ENCODE measurements at places on chromosomes 11 and 22.

- DNase-seq, result peak; percentile 88
Measured at GRCh38 chr22:45208993-45209838, 31.5 kb downstream of the KIAA0930 start.

DNA sequence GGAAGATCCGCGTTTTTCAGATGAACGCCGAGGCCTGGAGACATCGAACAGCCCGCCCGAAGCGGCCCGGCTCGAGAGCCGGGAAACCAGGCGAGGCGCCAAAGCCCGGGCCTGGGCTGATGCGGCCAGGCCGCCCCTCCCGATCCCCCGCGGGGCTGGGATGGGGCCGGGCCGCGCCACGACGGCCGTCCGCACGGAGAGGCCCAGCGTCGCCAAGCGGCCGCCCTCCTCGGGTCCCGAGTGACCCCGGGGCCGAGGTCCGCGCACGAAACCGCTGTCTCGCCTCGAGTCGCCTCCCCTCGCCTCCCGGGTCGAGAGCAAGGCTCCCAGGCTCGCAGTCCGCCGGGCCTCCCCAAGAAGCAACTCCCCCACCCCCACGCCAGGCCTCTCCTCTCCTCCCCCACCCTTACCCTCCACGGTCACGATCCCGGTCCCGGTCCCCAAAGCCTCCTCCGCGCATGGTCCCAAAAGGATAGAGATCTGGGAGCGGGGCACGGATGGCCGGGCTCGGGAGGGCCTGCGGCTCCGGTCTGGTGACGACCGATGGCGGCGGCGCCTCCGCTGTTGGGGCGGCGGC is 482 bp downstream of the DDX17 start:
- peak; percentile 54 for DNase-seq

DNA sequence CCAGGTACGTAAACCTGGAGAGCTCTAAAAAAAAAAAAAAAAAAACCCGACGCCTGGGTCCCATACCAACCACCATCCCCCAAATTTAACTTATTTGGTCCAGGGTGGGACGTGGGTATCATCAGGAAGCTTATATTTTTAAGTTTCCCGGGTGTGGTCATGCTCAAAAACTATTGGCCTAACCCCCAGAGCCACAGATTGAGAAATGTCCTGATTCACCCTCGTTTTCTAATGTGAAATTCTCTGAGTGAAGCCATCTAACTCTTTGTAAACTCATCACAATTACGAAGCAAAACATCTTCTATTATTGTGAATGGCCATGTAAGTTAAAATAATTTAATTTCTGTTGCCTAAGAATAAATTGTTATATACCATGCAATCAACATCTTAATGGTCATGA is 29.6 kb downstream of the PAK1 start:
- DNase-seq, result no peak

DNA sequence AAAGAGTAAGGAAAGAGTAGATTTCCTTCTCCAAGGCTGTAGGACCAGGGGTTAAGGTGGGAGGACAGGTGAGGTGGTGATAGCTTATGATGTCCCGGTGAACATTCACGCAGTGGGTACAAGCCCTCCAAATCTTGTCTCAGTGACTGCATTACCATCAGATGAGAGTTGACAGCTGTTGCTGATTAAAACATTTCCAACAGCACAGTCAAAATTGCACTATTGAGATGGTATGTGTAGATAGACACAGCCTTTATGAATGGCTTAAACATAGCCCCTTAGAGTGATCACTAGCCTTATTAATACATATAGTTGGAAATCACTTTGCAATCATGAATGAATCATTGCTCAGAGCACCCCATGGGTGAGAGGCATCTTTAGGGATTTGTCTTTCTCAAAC is 7.3 kb downstream of the NELL1 start:
- DNase-seq, result no peak

DNA sequence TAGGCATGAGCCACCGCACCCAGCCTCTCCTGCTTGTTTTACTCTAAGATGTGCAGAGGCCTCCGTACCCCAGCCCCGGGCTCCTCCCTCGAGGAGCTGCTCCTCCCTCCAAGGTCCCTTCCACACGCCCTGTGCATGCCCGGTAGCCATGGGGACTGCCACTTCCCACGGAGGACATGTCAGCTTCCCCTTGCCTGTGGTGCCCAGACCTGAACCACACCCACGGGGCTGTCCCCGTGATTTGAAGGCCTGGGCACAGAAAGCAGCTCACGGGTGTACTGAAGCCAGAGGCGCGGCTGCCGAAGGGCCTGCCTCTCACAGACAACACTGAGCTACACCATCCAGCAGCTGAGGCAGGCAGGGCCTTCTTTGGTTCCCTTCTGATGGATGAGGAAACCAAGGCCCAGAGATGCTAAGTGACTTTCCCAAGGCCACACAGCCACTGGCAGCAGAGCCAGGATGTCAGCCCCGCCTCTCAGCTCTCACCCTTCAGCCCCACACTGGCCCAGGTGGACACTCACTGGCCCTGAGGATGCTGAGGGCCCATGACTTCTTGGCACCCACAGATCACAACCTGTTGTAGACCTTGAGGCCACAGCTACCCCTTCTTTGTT is 7.3 kb downstream of the INS start:
- no peak for DNase-seq

GRCh38 chr11:130478204-130478701 is 29.8 kb downstream of the ADAMTS15 start:
- DNase-seq, result peak; percentile 77

GRCh38 chr11:8352876-8353505 is 89.3 kb upstream of the LMO1 start:
- DNase-seq, result no peak

- no peak for DNase-seq
Measured at GRCh38 chr22:34814260-34815025, 251.5 kb upstream of the ISX start.

GRCh38 chr11:3014057-3014938 is 22.2 kb upstream of the NAP1L4 start:
- DNase-seq, result peak; percentile 17

DNA sequence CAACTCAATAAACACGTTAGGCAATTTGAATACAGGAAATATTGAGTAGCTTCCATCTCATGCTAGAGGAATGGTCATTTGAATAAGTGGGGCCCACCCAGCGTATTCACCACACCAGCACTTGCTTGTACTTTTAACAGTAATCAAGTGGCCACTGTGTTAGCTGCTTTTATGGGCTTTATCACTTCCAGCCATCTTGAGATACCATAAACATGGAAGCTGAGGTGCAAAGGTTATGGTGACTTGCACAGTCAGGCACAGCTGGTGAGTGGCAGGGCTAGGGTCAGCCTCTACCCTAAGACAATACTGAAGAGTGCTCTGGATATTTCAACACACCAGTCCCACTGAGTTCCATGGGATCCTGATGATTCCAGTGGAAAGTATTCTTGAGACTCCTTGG is 6.7 kb downstream of the JOSD1 start:
- DNase-seq, result no peak

DNA sequence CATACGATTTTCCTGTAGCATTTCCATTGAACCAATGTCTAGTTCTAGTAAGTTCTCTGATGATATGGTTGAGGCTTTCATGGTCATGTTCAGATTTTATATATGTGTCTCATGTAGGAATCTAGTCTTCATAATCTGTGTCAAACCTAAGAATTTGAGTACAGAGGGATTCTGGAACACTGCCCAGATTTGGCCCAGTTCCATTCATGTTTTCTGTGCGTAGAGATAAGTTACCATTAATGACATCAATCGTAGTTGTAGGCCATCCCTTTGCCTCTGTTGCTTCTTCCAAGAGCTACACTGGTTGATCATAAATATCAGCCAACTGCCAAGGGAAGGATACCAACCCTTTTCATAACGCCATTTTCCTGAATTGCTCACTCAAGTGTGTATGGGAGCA is 23.3 kb downstream of the ST3GAL4 start:
- peak; percentile 87 for DNase-seq

DNA sequence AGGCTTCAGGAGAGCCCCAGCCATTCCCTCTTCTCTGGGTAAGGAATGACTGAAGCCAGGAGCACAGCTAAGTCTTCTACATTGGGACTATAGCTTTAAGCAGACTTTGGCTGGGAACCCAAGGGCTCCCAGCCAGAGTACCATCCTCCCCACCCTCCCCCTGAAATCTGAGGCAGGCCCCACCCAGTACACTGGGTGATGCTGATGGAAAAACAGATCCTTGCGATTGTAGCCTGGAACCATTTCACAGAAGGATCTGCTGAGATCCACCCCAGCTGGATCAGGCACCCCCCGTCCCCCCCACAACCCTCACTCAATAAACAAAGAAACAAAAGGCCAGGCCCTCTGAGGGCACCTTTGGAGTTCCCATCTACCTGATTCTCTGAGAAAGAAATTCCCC is 39.8 kb downstream of the IL18BP start:
- peak; percentile 78 for DNase-seq

DNA sequence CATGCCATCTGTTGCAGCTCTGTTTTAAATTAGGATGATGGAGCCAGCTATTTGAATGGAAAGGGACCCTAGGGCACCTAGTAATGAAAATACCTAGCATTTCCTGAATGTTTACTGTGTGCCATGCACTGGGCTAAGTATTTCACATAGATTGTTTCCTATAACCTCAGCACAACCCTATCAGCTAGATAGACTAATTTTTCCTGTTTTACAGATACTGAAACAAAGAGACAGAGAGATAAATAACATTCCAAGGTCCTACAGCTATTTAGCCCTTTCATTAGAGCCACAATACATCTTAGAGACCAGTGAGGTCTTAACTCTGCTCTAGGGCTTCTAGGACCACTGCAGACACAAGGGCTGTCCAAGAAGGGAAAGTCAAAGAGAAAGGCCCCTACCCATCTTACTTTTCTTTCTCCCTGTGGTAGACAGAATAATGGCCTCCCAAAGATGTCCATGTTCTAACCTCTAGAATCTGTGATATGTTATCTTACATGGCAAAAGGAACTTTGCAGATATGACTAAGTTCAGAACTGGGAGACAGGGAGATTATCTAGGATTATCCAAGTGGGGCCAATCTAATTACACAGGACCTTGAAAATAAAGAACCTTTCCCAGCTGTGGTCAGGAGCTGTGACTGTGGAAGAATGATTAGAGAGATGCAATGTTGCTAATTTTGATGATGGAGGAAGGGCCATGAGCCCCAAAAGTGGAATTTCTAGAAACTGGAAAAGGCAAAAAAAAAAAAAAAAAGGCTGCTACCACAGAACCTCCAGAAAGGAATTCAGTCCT is 157.0 kb downstream of the CCDC34 start:
- no peak for DNase-seq

- no peak for DNase-seq
Measured at GRCh38 chr22:32632512-32633315, 158.1 kb downstream of the FBXO7 start.

GRCh38 chr11:113956986-113957385 is 17.9 kb upstream of the HTR3A start:
- no peak for DNase-seq

DNA sequence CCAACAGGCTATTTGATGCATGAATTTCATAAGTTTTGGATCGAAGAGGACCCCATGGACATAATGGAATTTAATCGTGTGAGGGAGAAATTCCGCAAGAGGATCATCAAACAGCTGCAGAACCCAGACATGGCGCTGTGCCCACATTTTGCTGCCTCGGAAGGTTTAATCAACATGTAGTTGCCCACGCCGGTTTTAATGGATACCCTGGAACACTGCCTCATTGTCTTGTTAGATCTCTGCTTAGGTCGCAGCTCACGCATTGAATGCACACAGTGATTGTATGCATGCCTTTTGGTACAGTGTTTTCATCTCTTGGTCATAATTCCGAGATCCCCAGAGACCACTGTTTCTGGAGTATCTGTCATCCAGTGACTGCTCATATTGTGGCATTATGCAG is 46.8 kb downstream of the SLN start:
- no peak for DNase-seq

DNA sequence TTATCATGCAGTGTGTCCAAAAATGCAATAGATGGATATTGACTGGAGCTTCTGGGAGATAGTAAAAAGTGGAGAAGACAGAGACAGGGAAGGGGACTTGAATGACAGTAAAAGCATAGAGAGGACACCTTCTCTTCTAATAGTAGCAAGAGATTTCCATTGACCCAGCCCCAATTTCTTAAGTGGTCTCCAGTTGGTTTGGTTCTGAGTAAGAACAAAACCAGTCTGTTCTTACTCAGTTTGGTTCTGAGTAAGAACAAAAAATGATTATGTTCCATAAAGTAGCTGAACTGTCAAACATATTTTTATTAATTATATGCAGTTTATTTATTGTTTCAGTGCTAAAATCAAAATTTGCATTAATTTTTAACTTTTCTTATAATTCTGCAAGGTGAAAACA is 316.8 kb upstream of the MPPED2 start:
- DNase-seq, result no peak

GRCh38 chr22:42682113-42682851 is 33.1 kb upstream of the CYB5R3 start:
- no peak for DNase-seq

- DNase-seq, result no peak
Measured at GRCh38 chr22:28412109-28412508, 267.5 kb downstream of the TTC28 start.

DNA sequence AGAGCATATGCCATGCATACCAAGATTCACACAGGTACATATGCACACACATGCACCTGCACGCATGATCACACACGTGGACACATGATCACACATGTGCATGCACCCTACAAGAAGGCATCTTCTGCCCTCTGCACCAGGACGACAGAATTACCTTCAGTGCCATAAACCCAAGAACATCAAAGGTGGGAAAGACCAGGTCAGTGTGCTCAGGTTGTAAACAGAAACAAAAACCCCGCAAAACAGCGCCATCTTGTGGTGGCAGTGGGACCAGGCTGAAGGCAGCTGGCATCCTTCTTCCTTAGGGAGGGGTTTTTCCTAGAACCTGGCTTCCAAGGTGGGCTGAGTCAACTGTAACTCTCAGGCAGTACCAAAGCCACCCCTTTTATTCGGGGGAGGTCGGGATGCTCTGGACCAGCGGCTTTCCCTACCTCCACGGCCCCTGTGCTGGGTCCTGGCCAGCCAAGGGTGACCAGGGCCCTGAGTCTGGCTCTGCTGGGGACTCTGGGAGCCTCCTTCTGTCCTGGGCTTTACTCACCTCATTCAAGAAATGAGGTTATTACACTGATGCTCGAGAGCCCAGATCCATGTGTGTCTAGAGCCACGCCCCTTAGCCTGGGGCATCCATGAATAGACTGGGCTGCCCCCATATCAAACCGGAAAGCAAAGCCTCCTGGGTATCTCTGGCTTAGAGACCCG is 69.4 kb upstream of the FGF3 start:
- DNase-seq, result peak; percentile 36

- no peak for DNase-seq
Measured at GRCh38 chr11:77866336-77866735, 45.4 kb downstream of the AAMDC start.

DNA sequence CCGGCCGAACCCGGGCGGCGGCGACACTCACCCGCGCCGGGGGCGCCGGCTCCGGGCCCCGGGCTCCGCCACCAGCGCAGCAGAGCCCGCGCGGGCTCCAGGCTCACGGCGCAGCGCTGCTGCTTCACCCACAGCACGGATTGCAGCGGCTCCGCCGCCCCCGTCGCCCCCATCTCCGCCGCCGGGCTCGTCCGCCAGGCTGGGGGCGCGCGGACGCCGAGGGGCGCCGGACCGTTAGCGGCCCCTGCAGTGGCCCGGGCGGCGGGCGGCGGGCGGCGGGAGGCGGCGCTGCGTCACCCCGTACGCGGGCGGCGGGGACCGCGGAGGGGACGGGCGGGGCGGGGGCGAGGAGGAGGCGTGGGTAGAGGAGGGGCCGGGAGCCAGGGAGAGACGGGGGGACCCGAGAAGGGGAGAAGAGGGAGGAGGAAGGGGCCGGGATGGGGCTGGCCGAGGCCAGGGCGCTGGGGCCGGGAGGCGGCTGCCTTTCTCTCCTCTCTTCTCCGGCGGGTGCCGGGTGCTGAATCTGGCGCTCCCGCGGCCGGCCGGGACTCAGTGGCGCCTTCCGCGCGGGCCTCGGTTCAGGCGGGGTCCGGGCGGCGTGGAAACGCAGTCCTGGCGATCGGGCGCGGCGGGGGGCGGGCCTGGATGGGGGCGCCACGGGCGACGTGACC is at the start of gene CERK:
TSS of gene CERK (minus strand) at position 277 of the 671 bp plus-strand sequence. CDS start at position 173, 104 bp downstream.
- peak; percentile 47 for DNase-seq
